ENCODE measurements at places on chromosomes 12 and 14. TPM values are rescaled to one million over a fixed set of nuclear protein-coding genes. Genes with fewer than 3 reads are reported as not detected.

SYCP3 gene
- 0.07 TPM for polyA plus RNA-seq

RFX4 gene
- polyA plus RNA-seq: not detected

TRIM9 gene
- 0.24 TPM for polyA plus RNA-seq

MYF5 gene
- polyA plus RNA-seq: not detected

CDKN3 gene
- polyA plus RNA-seq: 38.9 TPM

OR4E1 gene
- polyA plus RNA-seq: not detected

PTPRB gene
- polyA plus RNA-seq: 3.7 TPM

GARIN6 gene
- not detected for polyA plus RNA-seq

TMEM106C gene
- 66.4 TPM for polyA plus RNA-seq

MORN3 gene
- polyA plus RNA-seq: 0.37 TPM

ENDOU gene
- polyA plus RNA-seq: 0.09 TPM

ST8SIA1 gene
- polyA plus RNA-seq: not detected

SOAT2 gene
- 0.55 TPM for polyA plus RNA-seq

TTC9 gene
- polyA plus RNA-seq: 0.01 TPM

TAS2R50 gene
- polyA plus RNA-seq: not detected

AQP6 gene
- not detected for polyA plus RNA-seq

TAS2R13 gene
- polyA plus RNA-seq: 0.03 TPM

CLEC4E gene
- polyA plus RNA-seq: not detected

GUCY2C gene
- not detected for polyA plus RNA-seq

POU6F1 gene
- 4.3 TPM for polyA plus RNA-seq

NTF3 gene
- 36.0 TPM for polyA plus RNA-seq

BCAT1 gene
- 21.3 TPM for polyA plus RNA-seq

SNW1 gene
- 29.2 TPM for polyA plus RNA-seq

ARL1 gene
- 124 TPM for polyA plus RNA-seq

RPS26 gene
- polyA plus RNA-seq: 1,049 TPM

Measured in IMR-90 (cell line).